ENCODE measurements at places on chromosomes 6 and 20.

GRCh38 chr6:118574051-118574865 is 26.2 kb downstream of the PLN start:
- DNase-seq: no peak

- DNase-seq: no peak
Measured at GRCh38 chr6:35508027-35508426, 4.7 kb downstream of the TULP1 start.

- DNase-seq: no peak
Measured at GRCh38 chr6:137219664-137220252, 573 bp upstream of the IFNGR1 start.

GRCh38 chr6:45830441-45831139 is 185.1 kb downstream of the CLIC5 start:
- DNase-seq: no peak

GRCh38 chr20:41139227-41140093 is 2.1 kb downstream of the PLCG1 start:
- no peak for DNase-seq

GRCh38 chr6:33613146-33613794 is 7.9 kb upstream of the ITPR3 start:
- no peak for DNase-seq

DNA sequence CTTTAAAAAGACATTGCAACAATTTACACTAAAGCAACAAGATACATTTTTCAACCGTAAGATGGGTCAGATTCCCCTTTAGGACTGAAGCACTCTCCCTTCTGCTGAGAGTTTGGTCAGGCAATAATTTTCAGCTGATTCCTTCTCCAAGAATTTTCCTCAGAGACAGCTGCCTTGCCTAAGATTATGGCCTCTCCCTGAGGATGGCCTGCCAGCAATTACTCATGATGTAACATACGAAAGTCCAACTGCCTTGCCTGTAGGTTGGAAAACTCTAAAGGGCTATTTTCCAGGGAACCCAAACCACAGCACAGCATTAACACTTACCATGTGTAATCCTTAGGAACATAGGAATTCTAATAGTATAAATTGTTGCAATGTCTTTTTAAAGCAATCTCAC is 229.1 kb upstream of the FLRT3 start:
- no peak for DNase-seq

- no peak for DNase-seq
Measured at GRCh38 chr6:118146584-118146983, 239.5 kb downstream of the SLC35F1 start.

- no peak for DNase-seq
Measured at GRCh38 chr6:35076997-35077712, 64.0 kb downstream of the TCP11 start.

GRCh38 chr6:111942561-111942960 is 69.3 kb upstream of the FYN start:
- peak; percentile 75 for DNase-seq

- DNase-seq: no peak
Measured at GRCh38 chr6:165985281-165985805, 182.3 kb downstream of the TBXT start.

DNA sequence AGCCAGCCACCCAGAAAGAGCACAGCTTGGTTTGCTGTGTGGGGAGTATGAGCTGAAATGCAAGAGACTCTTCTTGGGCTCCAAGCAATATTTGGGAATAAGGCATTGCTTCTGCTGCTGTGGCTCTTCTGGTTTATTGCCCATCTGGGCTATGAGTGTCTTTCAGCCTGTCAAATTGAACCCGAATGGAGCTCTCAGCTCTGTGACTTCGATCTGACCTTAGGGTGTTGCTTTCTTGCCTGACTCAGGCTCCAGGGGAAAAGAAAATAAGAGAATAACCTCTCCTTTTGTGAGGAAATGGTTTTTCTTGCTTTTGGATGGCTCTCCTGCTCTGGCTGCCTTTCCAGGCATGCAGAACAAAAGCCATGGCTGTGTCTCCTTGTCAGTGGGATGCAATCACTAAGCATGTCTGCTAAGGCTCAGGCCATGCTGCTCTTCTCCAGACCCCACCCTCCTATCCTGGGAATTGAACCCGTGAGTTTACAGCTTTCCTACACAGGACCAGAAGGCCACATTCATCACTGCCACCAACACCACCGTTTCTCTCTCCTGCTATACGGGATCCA is 169.4 kb upstream of the JAG1 start:
- no peak for DNase-seq

GRCh38 chr6:154474648-154475428 is 35.6 kb downstream of the CNKSR3 start:
- peak; percentile 66 for DNase-seq

DNA sequence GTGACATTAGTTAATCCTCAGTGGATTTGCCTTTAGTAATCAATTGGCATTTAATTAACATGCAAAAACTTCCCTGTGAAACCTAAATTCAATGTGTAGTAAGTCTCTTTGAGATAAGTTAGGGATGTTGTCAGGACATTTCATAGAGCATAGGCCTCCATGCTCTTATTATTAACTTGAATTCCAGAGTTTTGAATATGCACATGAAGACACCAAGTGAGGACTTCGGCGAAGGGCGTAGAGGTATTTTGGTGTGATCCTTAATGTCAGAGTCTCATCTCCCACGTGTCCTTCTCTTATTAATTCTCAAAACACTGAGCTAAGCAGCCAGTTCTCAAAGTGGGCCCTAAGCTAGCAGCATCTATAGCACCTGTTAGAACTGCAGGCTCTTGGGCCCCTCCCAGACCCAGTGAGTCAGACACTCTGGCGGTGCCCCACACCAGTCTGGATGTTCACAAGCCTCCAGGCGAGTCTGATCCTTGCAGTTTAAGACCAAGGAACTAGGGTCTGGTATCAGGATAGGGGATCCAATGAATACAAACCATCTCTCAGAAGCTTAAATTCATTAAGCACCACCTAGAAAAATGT is 292.1 kb downstream of the QKI start:
- DNase-seq: no peak

GRCh38 chr20:39294137-39294725 is 332.1 kb downstream of the DHX35 start:
- no peak for DNase-seq

DNA sequence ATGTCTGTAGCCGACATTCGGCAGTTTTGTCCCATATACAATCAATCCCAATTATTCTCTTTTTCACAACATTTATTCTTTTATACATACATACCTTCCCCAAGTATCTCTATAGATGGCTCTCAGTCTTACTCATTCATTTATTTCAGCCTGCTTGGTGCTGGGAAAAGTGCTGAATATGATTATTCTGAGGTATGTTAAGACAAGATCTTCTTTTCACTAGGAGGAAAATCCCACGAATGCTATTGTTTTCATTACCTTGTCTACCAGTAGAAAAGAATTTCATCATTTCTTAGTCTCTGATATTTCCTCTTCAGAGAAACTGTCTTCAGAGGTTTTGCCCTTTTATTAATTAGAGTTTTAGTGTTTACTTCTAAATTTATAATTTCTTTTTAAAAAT is 13.7 kb upstream of the BPIFA3 start:
- no peak for DNase-seq

- DNase-seq: no peak
Measured at GRCh38 chr6:147621263-147621662, 112.8 kb downstream of the SAMD5 start.

- DNase-seq: no peak
Measured at GRCh38 chr20:53493311-53493857, 100.3 kb downstream of the ZNF217 start.
